ENCODE measurements at places on chromosomes 5 and 9.

GRCh38 chr5:96909003-96909402, 26.9 kb upstream of the LNPEP start:
- DNase-seq = no peak

DNA sequence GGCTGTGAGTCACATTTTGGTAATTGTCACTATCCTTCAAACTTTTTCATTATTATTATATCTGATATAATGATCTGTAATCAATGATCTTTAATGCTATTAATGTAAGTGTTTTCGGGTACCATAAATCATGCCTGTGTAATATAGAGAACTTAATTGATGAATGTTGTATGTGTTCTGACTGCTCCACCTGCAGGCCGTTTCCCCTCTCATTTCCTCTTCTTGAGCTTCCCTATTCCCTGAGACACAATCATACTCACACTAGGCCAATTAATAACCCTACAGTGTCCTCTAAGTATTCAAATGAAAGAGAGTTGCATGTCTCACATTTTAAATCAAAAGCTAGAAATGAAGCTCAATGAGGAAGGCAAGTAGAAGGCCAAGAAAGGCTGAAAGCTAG, 420.9 kb upstream of the SGCD start:
- no peak for DNase-seq

GRCh38 chr9:35103660-35104191, 795 bp upstream of the STOML2 start:
- no peak for DNase-seq

DNA sequence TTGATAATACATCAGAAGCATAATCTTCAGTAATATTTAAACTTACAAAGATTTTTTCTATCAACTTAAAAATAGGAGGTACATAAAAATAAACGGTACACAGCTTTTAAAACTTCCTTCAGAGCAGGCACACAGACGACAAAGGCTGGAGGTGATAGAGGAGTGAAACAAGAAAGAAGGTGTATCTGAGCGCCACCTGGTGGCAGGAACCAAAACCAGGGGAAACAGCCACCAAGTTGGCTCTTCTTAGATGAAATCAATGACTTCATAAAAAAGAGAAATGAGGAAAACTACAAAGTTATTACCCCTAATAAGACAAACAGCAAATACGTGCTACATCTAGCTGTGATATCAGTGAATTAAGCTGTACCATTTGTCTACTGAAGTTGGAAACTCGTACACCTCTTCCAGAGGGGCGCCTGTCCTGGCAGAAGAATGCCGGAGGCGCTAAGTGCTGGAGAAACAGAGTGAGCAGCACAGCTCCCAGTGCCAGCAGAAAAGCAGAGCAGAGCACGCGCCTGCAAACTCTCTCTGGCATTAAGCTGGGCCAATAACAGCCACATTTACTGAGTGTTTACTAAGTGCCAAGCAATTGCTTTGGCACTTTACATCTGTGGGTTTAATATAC, 85.9 kb downstream of the SETX start:
- peak; percentile 23 for DNase-seq

DNA sequence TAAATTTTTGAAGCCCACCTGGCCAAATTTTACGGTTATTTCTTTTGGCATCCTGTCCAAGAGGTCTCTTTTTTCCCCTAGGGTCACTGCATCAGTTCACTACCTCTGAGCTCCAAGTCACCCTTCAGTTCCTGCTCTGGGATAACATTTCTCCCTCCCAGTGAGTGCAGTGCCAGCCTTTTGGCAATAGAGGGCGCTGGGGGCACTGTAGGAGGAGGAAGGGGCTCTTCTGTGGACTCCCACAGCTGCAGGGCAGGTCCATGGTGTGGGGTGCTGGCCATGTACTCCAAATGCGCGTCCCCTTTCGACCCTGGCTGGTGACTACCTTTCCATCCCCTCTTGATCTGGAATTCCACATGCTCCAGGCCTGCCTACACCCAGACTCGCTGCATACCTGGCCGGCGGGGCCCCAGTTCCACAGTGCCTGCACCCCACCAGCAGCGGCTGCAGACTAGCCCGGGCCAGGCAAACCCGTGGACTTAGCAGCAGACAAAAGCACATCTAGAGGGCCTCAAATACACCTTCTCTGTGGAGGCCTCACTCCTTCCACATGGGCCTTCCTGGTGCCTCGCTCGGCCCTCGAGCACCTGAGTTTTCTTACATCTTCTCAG, 20.3 kb upstream of the NINJ1 start:
- DNase-seq = no peak

GRCh38 chr5:40089269-40089668, 590.4 kb upstream of the PTGER4 start:
- no peak for DNase-seq

- no peak for DNase-seq
These were observed 68.5 kb upstream of the CEP78 start for GRCh38 chr9:78167356-78167755.

GRCh38 chr5:146660376-146660960, 144.5 kb upstream of the GPR151 start:
- DNase-seq = no peak

GRCh38 chr5:132458226-132458560, 32.4 kb downstream of the IRF1 start:
- DNase-seq = no peak

GRCh38 chr9:126394802-126395201, 68.2 kb downstream of the MVB12B start:
- no peak for DNase-seq

DNA sequence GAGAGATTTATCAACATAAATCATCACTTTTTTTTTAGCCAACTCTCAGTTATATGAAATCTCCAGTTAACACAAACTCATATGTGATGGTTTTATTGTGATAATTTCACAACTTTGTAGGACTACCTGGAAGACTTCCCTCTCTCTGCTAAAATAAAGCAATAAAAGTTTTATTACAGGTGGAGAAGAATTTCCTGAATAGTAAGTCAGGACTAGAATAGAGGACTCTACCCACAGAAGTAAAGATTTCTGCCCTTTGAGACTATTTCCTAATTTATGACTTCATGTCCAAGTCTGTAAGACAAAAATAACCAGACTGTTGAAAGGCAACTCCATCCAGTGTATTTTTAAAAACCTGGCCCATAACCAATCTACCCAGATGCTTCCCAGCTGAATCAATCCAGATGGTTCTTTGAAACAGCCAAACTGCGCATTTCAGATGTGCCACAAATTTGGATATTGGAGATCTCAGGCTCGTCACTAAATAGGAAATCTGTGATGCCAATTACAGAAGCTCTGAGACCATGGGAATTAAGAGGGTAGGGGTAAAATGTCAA, 234.0 kb upstream of the NMUR2 start:
- DNase-seq = no peak

DNA sequence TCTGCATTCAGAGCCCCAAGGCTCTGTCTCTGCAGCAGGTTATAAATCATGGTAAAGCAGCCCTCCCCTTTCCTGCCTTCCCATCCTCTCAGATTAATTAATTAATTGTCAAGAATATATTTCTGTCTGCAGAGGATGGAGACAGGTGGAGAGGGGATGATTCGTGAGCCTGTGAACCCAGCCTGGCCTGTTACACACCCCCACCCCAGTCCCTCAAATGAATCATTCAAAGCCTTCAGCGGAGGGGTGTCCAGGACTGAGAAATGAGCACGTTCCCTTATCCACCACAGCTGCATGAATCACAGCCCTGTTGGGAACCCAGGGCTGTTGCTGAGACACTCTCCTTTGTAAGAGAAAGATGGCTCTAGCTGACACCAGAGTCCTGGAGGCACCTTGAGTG, 56.0 kb downstream of the NIPAL4 start:
- DNase-seq = no peak

- DNase-seq = no peak
These were observed 284.3 kb downstream of the ARHGAP26 start for GRCh38 chr5:143054480-143054941.

GRCh38 chr5:171494452-171495121, 75.1 kb downstream of the FGF18 start:
- no peak for DNase-seq

Data from NCI-H2081 treated with DMSO at 0.1 percent for 48 hours (cell line).